ENCODE measurements at places on chromosomes 7 and 10.

DNA sequence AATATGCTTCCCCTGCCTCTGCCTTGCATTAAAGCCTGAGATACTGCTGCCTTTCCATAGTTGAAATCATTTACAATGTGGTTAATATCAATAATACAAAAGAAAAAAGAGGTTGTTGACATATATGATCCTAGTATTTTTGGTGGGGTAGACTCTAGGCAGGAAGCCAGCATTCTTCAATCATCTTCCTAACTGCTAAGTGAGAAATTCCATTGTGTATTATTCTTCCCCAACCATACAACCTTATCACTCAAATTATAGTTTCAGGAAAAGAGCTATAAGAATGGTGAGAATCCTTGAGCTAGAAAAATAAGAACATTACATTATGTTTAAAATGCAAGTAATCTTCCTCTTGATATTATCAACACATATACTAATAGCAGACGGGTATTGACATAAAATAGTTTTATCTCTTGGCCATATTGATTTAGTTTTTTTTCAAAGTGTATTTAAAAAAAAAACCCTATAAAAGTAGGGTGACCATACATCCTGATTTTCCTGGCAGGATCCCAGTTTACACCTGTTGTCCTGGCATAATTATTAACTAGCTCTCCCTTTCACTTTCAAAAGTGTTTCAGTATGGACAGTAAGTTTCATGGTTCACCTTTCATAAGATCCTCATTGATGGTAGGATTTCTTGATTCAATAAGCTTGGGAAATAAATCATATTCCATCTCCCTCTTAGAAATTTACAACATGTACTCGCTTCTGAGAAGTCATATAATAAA lies 33.4 kb upstream of the WASL start:
- no peak for DNase-seq

GRCh38 chr7:134696261-134696660 lies 49.6 kb downstream of the BPGM start:
- DNase-seq = no peak

DNA sequence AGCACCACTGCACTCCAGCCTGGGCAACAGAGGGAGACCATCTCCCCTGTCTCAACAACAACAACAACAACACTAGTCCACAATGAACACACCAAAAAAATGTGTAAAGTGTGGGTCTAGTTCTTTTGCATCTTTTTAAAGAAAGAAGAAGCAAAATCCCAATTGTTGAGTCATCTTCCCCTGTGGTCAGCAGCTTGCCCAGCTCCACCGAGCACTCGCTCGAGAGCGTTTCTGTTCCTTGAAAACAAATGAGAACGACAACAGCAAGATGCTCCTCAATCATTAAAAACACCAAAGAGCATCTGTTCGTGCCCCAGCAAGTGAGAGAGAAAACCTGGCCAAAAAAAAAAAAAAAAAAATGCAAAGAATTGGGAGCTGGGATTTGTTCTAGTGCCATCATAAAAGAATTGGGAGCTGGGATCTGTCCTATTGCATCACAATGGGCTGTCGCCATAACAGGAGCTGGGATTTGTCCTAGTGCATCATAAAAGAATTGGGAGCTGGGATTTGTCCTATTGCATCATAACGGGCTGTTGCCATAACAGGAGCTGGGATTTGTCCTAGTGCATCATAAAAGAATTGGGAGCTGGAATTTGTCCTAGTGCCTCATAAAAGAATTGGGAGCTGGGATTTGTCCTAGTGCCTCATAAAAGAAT lies 118.1 kb downstream of the PTPRN2 start:
- DNase-seq = no peak

DNA sequence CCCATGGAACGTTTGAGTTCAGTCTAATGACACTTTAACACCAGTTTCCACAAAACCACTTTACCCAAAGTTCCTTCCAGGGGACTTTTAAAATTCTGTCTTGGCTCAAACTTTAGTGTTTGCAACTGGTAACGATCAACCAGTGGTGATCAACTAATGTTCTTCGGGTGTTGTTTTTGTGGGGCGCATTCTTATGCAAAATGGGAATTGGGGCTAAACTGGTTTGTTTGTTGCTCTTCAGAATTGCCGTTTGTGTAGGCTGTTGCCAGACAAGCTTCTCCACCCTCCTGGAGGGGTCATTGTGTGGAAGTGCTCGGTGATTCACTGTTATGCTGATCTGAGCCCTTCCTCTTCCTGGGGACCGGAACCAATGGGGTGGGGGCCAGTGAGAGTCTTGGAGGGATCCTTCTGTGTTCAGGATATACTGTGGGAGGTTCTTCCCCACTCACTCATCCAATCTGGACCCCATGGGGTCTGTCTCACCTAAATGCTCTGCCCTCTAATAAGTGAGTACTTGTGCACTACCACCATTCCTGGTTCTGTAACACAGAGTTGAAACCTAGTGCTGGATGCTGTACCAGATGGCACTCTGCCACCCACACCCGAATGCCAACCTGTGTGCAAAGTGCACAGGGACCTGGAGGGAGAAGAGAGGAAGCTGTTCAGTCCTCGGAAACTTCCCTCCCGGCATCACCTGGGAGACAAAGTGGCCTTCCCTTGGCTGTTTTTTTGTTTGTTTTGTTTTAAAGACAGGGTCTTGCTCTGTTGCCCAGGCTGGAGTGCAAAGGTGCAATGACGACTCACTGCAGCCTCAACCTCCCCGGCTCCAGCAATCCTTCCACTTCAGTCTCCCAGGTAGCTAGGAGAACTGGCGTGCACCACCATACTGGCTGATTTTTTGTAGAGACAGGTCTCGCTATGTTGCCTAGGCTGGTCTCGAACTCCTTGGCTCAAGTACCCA lies 2.1 kb downstream of the NFE2L3 start:
- DNase-seq = no peak

GRCh38 chr7:45268013-45268412 lies 110.4 kb downstream of the RAMP3 start:
- DNase-seq = no peak

GRCh38 chr10:96017191-96017687 lies 26.1 kb upstream of the CCNJ start:
- no peak for DNase-seq

DNA sequence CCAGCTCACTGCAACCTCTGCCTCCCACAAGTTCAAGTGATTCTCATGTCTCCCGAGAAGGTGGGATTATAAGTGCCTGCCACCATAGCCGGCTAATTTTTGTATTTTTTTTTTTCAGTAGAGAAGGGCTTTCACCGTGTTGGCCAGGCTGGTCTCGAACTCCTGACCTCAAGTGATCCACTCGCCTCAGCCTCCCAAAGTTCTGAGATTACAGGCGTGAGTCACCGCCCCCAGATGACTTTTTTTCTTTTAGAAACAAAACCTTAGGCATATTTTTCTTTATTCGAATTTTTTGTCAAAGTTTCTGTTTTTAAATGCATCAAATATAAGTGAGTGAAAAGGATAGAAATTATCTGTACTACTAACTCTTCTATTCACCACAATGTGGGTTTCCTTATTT lies 113.1 kb downstream of the LRRC4 start:
- no peak for DNase-seq

DNA sequence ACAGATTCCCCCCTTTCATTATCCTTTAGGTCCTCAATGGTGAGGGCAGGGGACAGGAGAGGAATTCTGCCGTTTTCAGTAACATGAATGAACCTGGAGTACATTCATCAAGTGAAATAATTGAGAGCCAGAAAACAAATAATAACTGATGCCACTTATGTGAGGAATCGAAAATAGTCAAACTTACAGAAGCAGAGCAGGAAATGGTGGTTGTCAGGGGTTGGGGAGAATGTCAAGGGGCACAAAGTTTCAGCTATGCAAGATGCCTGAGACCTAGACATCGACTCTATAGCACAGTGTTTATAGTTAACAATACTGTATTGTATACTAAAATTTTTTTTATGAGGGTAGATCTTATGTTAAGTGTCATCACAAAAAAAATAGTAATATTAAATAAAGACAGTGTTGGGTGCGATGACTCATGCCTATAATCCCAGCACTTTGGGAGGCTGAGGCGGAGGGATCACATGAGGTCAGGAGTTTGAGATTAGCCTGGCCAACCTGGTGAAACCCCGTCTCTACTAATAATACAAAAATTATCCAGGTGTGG lies 1219.8 kb downstream of the GATA3 start:
- DNase-seq = no peak

- DNase-seq = no peak
Observed at GRCh38 chr10:44261296-44261695, 123.6 kb downstream of the CXCL12 start.

DNA sequence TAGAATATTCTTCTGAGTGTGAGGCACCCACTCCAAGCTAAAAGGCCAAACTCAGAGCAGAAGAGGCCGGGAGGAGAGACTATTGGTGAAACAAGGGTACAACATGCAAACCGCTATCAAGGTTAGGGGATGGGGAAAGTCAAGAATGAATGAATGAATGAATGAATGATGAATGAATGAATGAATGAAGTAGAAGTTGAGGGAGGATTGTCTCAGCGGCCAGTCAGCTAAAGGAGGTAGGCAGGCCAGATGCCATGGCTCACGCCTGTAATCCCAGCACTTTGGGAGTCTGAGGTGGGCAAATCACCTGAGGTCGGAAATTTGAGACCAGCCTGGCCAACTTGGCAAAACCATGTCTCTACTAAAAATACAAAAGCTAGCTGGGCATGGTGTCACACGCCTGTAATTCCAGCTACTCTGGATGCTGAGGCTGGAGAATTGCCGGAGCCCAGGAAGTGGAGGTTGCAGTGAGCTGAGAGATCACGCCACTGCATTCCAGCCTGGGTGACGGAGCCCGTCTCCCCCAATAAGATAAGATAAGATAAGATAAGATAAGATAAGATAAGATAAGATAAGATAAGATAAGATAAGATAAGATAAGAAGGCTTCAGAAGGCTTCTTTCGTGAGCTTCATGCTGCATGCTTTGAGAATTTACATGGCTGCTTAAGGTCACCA lies 250.8 kb downstream of the CCDC3 start:
- DNase-seq = no peak

- DNase-seq = no peak
Observed at GRCh38 chr10:14200698-14201544, 129.8 kb downstream of the FRMD4A start.

GRCh38 chr7:5360451-5360850 lies 63.2 kb downstream of the TNRC18 start:
- no peak for DNase-seq

DNA sequence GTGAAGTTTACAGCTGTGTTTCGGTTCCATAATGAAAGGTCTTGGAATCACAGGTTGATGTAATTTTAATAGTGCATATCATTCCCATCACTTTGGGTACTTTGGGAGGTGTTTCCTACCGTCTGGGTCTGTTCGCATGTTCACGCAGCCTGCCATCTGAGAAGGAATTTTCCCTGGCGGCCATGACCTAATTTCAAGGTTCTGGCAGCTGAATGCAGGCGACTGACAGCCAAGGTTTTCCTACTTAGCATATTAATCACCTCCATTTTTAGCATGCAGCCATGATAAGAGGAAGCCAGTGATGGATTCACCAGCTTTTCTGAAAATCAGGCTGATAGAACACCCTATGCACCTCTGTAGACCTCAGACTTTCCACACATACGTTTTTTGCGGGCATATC lies 319.1 kb upstream of the TMEM229A start:
- DNase-seq = no peak

- no peak for DNase-seq
Observed at GRCh38 chr10:63825766-63826165, 304.6 kb downstream of the REEP3 start.

- DNase-seq = no peak
Observed at GRCh38 chr10:80968903-80969302, 431.2 kb downstream of the SH2D4B start.

- DNase-seq = no peak
Observed at GRCh38 chr10:128734161-128734560, 607.9 kb upstream of the MKI67 start.

- no peak for DNase-seq
Observed at GRCh38 chr10:76251841-76252671, 820.6 kb downstream of the LRMDA start.

- no peak for DNase-seq
Observed at GRCh38 chr7:31407178-31407676, 66.7 kb upstream of the NEUROD6 start.
